ENCODE measurements at places on chromosomes 4 and X.

GRCh38 chr4:61540944-61541343 lies 340.8 kb downstream of the ADGRL3 start:
- DNase-seq, result no peak

GRCh38 chrX:14872355-14872754 lies 514 bp downstream of the FANCB start:
- no peak for DNase-seq

GRCh38 chrX:109475174-109475891 lies 6.6 kb downstream of the GUCY2F start:
- DNase-seq, result no peak

- no peak for DNase-seq
These were observed 1469.0 kb downstream of the TECRL start for GRCh38 chr4:62940229-62940628.

DNA sequence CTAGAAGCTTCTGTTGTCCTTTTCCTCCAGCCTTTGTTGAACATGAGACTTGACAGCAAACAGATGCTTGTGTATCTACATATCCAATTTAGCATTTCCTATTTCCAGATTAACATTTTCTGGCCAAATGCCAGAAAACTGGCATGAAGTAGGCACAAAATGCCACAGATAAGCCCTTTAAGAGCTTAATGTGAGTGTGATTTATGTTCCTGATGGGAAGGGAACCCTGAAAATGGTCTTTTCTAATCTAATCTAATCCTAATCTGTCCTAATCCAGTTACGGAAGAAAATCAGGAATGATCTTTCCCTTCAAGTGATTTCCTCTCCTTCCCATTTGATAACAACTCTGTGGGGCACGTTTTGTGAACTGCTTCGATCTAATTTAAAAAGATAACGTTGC lies 133.0 kb upstream of the C1QTNF7 start:
- no peak for DNase-seq

- DNase-seq, result no peak
These were observed 52.8 kb downstream of the NPFFR2 start for GRCh38 chr4:72084587-72085011.

Data from T-helper 2 cell (primary cell).